Effector CD4-positive, alpha-beta T cell (primary cell): ENCODE measurements at places on chromosomes 16 and 17.
A peak's percentile ranks its signal among the peaks of the same experiment; 100 is the strongest.

DNA sequence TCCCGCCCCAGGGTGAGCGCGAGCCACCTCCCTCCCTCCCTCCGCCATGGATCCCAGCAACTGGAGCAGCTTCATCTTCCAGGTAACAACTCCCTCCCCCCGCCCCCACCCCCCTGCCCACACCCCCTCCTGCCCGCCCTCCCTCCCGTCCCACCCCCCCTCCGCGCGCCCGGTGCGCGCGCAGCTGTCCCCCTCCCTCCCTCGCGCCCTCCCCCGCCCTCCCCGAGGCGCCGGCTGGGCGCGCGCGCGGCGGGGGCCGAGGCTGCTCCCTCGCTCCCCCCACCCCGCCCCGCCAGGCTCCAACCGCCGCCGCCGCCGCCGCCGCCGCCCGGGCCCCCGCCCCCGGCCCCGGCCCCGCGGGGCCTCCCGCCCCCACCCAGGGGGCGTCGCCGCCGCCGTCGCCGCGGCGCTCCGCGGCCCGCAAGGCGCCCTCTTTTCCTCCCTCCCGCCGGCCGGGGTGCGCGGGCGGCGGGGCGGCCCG lies at the start of gene MAZ:
TSS of gene MAZ (plus strand) at position 431 of the 481 bp plus-strand sequence. CDS start 173 bp downstream, outside the sequence.
- DNase-seq = peak; percentile 68

DNA sequence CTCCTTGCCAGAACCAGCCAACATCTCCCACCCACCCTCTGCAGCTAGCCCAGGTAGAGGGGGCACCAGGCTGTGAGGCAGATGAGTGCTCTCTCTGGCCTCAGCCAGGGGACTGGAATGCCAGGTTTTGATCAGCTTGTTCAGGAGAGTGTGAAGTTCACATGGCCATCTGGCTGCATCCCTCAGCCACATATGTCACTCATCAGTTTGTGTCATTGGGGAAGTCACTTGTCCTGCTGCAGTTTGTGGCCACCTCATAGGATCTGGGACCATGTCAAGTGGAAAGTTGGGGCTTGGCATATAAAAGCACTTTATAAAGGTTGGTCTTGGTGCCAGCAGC lies 147.6 kb downstream of the SOCS1 start:
- no peak for DNase-seq

DNA sequence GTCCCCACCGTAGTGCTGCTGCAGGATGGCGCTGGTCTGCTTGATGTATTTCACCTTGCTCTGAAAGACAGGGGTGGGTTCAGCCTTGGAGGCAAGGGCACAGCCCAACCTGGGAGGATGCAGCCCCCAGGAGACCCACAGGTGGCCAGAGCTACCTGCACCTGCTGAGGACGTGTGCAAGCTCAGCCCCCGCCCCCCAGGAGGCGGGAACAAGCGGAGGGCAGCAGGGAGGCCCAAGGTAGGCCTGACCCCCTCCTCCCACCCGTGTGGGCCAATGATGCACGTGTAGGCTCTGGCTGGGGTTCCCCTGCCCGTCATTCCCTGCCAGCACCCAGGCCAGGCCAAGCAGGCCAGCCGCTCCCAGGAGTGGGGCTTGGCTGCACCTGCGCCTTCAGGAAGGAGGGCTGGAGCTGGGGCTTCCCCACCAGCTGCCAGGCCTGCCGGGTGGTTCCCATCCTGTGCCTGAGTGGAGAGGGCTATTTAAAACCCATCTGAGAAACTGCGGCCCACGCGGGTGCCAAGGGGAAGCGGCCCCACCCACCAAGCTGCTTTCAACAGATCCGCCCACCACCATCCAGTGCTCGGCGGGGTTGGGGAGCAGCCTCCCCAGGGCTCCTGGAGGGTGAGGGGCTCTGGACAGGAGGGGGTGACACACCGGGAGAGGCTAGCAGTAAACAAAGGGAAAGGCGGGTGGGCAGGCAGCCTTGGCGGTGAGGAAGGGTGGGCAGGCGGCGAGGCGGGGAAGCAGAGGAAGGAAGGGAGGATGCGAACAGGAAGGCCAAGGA lies 3.8 kb downstream of the NTHL1 start:
- DNase-seq = no peak

- no peak for DNase-seq
Observed at GRCh38 chr17:69714669-69715068, 300.2 kb downstream of the MAP2K6 start.

GRCh38 chr17:14557480-14557879 lies 256.6 kb downstream of the HS3ST3B1 start:
- DNase-seq = no peak

- peak; percentile 48 for DNase-seq
Observed at GRCh38 chr16:17194190-17194780, 276.5 kb downstream of the XYLT1 start.

- DNase-seq = no peak
Observed at GRCh38 chr16:68869492-68870088, 26.3 kb downstream of the TANGO6 start.

DNA sequence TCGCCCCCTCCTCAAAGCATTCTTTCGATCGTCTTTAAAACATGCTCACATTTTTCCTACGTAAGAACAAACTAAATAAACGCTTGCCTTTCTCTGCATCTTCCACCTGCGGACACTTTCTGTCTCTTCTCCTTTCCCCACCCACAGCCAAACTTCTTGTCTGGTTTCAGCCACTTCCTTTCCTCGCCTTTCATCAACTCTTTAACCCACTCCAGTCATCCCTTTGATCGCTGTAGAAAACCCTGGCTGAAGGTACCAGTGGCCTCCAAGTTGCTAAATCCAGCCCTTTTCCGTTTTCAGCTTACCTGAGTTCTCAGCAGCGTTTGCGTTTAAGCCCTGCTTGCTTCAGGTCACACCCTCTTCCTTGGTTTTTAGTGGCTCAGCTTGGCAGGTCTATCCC lies 483 bp downstream of the RPA1 start:
- DNase-seq = no peak

DNA sequence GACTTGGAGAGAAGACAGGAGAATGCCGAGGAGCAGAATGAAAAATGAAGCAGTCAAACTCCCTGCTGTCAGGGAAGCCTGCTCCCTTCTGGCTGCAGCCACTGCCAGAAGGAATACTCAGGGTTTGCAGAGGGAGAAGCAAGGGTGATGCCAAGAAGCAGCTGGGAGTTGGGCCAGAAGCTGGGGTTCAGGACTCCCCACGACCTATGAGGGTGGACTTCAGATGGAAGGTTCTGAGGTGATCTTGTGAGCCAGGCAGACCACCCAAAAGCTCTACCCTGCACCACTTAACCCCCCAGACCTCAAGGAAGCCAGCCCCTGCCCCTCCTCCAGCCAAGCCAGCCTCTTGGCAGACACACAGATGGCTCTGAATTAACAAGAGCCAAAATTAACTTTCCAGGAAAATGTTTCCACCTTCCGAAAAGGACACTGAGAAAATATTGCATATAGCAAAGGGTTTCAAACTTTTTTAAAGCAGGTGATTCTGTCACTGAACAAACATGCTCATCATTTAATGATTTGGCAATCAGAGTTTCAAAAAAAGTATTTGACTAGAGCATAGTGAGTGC lies 126.0 kb upstream of the ERCC4 start:
- DNase-seq = no peak

GRCh38 chr16:30094541-30095165 lies 1.4 kb downstream of the YPEL3 start:
- DNase-seq = no peak

- no peak for DNase-seq
Observed at GRCh38 chr17:77926981-77927380, 31.5 kb upstream of the TNRC6C start.

GRCh38 chr17:16880843-16881230 lies 91.1 kb downstream of the TNFRSF13B start:
- DNase-seq = no peak

GRCh38 chr17:1375615-1376014 lies 24.4 kb downstream of the YWHAE start:
- DNase-seq = peak; percentile 14

DNA sequence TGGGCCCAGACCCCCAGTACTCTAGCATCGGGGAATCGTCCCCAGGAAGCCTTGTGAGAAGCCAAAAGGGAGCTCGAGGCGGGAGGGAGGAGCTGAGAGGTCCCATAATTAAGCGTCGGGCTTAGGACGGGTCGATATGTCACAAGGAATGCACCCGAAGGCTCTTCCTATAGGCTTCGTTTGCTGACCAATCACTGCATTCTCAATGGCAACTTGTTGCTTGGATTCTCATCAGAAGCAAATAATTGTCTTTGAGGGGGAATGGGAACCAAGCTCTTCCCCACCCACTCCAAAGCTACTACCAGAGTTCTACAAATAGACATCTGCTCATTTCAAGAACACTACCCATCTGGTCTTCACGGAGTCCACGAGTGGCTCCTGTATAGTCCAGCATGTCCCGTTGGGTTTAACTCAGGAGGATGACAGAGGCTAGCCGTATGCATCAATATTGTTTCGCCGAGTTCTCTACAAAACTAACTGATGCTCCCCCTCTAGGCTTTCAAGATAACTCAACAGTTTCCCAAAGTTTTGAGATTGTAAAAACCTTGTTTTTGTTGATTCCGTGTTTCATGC lies 628 bp upstream of the BLMH start:
- no peak for DNase-seq

- no peak for DNase-seq
Observed at GRCh38 chr16:68013440-68013839, 2.3 kb downstream of the DPEP2NB start.

- DNase-seq = no peak
Observed at GRCh38 chr17:67372751-67373150, 4.3 kb upstream of the PITPNC1 start.

- DNase-seq = no peak
Observed at GRCh38 chr16:58741976-58742375, 7.9 kb upstream of the GOT2 start.

DNA sequence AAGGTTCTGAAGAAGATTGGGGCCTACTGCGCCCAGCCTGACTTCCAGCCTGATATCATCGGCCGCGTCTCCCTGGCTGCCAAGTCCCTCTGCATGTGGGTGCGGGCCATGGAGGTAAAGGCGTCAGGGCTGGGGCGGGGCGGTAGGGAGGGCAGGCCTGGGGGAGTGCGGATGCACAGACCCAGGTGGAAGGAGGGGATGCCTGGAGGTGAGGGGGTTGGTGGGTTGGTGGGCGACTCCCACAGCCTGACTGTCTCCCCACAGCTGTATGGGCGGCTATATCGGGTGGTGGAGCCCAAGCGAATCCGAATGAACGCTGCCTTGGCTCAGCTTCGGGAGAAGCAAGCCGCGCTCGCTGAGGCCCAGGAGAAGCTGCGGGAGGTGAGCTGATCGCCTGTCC lies 26.8 kb upstream of the KDM6B start:
- DNase-seq = no peak

GRCh38 chr17:8068736-8069586 lies 18.6 kb downstream of the ALOX12B start:
- DNase-seq = no peak

DNA sequence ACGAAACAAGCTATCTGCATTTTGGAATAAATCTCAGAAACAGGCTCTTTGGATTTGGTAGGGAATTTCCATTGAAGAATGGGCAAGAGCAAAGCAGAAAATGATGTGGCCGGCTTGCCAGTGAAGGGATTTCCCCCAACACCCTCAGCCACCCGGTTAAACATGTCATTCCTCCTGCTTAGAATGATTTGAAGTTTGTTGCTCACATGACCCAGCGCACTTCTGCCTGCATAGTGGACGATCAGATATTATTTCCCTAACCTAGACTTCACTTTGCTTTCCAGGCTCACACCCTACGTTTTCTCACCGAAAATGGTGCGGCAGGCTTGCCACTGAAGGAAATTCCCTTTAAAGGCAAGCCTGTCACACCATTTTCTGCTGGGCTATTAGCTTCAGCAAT lies 170.7 kb downstream of the CDH11 start:
- DNase-seq = no peak

- DNase-seq = no peak
Observed at GRCh38 chr16:11060364-11060763, 116.0 kb downstream of the CLEC16A start.

DNA sequence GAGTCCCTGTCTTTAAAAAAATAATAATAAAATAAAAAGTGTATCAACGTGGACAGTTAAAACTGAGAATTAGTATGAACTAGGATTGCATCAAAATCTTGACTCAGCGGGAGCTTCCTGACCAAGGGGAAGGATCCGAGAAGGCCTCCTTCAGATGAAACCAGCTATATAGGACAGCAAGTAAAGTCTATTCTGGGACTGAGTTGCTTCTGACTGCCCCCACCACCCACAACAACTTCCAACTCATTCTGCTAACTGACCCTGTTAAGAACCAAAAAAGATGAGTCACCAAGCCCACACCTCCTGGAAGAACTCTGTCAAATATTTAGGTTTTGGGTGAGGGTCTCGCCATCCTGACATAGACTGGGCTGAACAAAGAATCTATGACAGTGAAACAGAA lies 24.9 kb downstream of the MPP3 start:
- no peak for DNase-seq

- no peak for DNase-seq
Observed at GRCh38 chr17:30161601-30162000, 45.0 kb downstream of the NSRP1 start.

- DNase-seq = no peak
Observed at GRCh38 chr16:70760221-70760620, 40.7 kb downstream of the VAC14 start.

DNA sequence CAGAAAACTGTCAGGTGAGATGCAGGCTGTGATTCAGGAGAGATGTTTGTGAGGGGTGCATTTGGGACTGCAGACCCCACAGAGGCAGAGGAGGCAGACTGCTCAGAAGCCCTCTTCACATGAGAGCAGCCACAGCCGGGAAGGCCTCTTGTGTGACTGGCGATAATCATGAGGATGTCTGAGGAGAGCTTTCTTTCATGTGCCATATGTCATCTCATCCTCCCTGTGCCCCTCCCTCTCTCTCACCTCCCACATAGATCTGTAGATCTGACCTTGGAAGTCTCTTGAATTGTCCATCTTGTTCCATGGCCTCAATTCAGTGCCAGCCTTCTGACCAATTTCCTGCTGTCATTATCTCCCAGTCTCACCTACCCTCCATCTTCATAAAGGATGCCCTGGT lies 50.5 kb downstream of the EPN2 start:
- no peak for DNase-seq

GRCh38 chr17:60817192-60817591 lies 139.5 kb downstream of the BCAS3 start:
- no peak for DNase-seq

DNA sequence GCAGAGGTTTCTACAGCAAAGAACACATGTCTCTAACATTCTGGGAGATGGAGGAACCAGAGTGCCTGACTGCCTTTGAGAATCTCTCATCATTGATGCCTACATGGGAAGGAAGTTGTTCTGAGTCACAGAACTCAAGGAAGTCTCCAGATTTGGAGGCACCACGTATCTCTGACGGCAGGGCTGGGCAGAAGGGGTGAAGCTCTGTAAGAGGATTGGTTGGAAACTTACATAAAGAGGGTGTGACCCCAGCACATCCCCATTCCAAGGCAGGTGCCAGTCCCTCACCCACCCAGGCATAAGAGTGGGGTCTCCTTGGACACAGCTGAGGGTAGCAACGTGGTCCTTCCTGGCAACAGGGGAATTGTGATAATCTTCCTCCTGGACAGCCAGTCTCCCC lies 17.4 kb downstream of the TNFRSF13B start:
- DNase-seq = no peak

GRCh38 chr16:4315186-4316107 lies at the start of gene GLIS2:
Gene GLIS2, plus strand, starts transcription at chr16:4316067. Its CDS starts 16,214 bp downstream, at chr16:4332281.
- peak; percentile 21 for DNase-seq
